ENCODE measurements at places on chromosomes 5 and 9.
A peak's percentile ranks its signal among the peaks of the same experiment; 100 is the strongest.

DNA sequence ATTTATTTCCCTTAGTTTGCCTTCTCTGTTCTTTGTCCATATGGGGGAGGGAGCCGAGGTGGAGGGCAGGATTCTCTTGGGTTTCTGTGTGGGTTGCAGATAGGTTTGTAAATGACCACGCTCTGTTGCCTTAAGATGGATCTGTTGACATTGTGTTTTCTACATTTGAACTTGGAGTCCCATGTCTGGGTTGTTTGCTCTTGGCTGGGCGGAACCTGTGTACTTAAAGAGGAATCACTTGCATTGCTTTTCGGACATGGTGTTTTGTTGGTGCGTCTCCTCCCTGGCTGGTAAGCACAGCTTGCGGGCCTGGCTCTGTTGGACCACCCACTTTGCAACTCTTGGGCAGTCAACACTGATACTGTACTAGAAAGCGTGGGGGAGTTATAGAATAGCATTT lies 45.9 kb downstream of the EHMT1 start:
- no peak for DNase-seq

DNA sequence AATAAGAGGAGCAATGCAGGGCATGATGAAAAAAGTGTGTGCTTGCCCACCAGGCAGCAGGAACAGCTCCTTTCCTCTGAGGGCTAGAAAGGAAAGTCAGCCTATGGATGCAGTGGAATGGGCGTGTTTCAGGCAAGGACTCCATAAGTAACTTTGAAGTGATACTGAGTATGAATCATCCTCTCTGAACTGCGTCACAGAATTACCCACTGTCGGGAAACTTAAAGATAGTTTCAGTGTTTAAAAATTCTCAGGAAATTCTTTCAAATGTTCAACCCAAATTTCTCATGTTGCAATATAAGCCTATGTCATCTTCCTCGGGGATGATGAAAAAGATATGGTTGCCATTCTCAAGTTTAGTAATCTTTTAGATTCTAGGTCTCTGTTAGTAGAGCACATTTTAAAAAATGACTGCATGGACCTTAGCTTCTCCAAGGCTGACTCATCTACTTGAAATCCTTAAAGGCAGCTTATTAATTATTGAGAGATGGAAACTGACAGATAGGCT lies 27.7 kb downstream of the PTCD2 start:
- no peak for DNase-seq

DNA sequence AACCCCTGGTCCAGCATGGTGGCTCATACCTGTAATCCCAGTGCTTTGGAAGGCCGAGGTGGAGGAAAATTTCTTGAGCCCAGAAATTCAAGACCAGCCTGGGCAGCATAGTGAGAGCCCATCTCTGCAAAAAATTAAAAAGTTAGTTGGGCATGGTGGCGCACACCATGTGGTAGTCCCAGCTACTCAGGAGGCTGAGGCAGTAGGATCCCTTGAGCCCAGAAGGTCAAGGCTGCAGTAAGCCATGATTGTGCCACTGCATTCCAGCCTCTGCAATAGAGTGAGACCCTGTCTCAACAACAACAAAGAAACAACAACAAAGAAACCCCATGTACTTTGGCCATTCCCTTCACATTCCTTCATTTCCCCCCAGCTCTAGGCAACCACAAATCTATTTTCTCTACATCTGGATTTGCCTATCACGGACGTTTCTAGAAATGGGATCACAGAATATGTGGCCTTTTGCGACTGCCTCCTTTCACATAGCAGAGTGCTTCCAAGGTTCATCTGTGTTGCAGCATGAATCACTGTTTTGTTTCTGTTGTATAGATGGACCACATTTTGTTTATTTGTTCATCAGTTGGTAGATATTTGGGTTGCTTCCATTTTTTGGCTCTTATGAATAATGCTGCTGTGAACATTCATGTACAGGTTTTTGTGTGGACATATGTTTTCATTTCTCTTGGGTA lies 17.9 kb downstream of the MIGA2 start:
- no peak for DNase-seq

DNA sequence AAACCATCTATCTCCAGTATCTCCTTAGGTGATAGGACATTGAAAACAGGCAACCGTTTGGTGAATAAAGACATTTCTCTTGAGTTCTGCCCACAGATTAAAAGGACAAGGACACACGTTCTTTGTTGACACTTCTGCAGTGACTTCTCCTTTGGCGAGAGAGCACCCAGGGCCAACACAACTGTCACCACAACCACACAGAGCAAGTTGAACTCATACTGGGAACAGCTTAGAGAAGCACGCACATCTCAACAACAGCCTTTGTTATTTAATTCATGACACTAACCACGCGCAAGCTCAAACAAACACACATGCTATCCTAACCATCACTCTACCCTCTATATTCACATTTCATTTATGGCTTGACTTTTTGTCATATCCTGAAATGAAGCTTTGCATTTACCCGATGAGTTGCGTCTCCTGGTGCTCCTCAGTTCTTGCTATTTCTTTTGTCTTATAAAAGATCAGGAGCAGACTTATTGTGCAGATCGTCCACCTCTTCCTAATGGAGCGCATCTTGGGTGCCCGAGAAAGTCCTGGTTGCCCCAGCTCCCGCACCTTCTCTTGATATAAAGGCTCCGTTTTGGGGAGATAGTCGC lies 543 bp downstream of the ST8SIA4 start:
- DNase-seq: no peak

- no peak for DNase-seq
These were observed 53.2 kb downstream of the NSG2 start for GRCh38 chr5:174098694-174099093.

DNA sequence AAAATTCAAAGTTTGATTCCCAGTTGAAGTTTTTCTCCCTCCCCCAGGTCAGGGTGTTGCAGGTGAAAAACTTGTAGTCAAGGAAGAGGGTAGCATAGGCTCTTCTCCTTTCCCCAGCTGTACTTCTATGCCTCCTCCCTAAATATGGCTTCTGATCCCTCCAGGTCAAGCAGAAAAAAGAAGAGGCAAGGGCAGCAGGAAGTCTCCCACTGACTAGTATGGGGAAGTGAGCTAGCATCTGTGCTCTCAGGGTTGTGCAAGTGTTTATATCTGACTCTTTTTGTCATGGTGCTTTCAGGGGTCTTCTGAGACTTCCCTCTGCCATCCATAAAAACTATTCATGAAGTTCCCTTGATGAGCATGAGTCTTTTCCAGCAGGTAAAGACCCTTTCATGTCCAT lies 76.0 kb downstream of the ATPSCKMT start:
- no peak for DNase-seq

- DNase-seq: no peak
These were observed 10.7 kb downstream of the LYSMD3 start for GRCh38 chr5:90518661-90519060.

- no peak for DNase-seq
These were observed at the start of gene DOK3 for GRCh38 chr5:177509381-177509951. Gene DOK3 (minus strand): TSS chr5:177509826. CDS start chr5:177509540, 286 bp downstream.

GRCh38 chr5:98106116-98107031 lies 667.1 kb upstream of the RGMB start:
- no peak for DNase-seq

DNA sequence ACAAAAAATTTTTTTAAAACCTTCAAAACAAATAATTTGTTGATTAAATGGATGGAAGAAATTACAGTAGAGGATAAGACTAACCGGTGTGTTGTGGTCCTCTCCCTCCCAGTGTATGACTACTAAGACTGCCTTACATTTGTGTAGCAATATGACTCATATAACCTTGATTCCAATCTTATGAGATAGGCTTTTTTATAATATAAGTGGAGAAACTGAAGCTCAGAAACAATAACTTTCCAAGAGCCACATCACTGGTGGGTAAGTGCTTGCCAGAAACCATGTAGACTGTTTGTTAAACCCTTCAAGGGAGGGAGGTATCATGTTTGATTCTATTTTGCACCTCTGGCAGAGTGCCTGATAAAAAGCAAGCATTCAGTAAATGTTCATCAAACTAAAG lies 47.5 kb downstream of the NLN start:
- DNase-seq: no peak

DNA sequence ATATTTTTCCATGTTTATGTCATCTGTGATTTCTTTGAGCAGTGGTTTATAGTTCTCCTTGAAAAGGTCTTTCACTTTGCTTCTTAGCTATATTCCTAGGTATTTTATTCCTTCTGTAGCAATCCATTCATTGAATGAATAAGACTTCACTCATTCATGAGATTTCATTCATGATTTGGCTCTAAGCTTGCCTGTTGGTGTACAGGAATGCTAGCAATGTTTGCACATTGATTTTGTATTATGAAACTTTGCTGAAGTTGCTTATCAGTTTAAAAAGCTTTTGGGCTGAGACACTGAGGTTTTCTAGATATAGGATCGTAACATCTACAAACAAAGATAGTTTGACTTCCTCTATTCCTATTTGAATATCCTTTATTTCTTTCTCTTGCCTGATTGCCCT lies 15.9 kb downstream of the RLN2 start:
- DNase-seq: no peak

DNA sequence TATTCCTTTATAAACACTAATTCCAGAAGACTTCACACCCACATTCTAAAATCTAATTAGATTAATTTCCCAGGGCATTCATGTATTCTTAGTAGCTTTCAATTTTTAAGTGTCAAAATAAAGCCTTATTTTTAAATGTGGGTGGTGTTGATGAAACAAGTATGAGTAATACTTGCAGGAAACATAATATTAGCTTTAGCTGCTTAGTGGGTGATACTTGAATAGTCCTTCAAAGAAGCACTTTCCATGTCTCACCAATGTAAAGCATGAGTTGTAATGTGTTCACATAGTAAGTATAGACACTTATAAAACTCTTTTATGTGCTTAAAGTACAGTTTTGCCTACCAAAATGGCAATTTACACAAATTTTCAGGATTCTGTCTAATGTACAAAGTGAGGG lies 6.9 kb downstream of the FNBP1 start:
- DNase-seq: no peak

DNA sequence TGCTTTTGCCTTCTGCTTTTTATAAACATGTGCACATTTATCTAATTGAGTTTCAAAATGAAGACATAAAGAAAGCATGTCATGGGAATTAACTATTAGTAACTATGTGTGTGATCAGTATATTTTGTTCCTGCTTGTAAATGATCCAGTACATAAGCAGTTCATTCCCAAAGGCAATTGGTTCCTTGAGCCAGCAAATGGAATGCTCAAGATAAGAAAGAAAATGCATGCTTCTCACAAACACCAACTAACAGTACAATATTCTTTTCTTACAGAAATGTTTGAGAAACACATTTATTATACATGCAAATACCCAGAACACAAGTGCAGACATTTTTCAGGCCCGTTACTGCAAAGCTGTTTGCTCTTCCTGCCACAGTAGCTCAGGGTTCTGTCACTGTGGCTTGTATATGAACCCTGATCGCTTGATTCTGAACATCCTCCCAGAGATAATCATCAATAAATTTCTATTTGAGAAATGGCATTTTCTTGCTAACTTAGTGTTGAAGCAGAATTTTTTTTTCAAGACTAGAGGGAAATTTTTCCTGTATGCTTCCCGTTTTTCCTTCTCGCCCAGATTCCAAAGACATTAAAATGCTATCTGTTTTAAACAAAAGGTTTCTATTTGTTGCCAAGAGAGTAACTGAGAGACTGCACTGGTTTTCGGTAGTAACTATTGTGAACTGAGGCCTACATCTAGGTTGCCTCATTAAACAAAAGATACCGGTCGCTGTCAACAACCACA lies 1.9 kb downstream of the GNAQ start:
- peak; percentile 47 for DNase-seq

DNA sequence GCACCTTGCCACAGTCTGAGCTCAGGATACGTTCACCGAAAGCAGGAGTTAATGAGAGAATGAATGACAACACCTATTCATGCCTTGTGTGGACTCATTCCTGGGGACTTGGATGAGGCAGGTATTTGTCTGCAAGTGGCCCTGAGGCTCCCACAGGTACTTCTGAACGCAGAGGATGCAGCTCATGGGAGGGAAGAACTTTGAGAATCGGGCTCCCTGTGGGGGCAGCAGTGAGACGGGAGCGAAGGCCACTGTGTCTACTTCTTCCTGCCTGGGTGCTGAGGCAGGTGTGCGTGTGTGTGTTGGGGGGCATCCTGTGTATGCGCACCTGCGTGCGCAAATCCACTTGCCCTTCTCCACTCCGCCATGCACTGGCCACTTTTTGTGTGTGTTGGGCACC lies 42.2 kb downstream of the PTPN3 start:
- DNase-seq: no peak

DNA sequence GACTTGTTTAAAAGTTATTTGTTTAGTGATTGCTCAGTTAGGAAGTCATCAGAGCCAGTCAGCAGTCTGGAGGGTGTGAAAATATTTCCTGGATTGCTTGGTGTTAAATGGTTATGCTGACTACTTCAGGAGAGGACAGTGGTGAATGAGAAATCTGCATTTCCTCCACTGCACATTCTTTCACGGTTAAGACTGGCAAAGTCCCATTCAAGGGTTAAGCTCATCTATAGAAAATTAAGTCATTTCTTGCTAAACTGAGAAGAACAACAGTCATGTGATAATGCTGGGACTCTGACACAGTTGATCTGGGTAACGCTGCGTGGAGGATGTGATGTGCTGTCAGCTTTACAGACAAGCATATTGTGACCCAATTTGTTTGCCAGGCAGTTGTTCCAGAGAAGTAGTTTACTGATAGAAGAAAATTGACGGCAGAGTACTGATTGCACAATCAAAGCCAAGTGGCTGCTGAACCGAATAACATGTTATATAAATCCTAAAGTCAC lies 80.4 kb downstream of the GRAMD2B start:
- DNase-seq: no peak

GRCh38 chr9:17491780-17492179 lies 87.1 kb upstream of the SH3GL2 start:
- no peak for DNase-seq

DNA sequence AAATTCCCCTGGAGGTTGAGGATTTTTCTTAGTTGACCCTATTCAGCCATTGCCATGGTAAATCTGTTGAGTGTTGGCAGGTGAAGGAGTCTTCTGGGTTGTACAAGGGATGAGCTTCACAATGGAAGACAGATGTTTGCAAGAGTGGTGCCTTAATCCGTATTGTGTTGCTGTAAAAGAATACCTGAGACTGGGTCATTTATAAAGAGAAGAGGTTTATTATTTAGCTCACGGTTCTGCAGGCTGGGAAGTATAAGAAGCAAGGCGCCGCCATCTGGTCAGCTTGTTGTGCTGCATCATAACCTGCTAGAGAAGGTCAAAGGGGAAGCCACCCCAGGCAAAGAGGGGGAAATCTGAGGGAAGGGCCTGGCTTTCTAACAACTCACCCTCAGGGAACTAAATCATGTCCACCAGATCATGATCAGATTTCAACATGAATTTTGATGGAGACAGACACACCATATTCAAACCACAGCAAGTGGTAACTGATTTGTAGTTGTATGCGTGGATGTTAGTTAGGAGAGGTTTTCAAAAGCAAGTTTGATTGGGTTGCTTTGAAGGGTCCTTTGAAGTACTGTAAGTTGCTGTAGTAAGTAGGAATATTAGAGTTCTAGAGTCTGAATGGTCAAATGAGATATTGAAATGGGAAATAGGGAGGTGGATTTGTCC lies 2.5 kb downstream of the TNPO1 start:
- DNase-seq: peak; percentile 53

Data from hematopoietic multipotent progenitor cell treated with erythropoietin and hydrocortisone succinate and interleukin-3 and kit ligand, for 17 days (in vitro differentiated cells).